ENCODE measurements at places on chromosomes 3 and 15. TPM values are rescaled to one million over a fixed set of nuclear protein-coding genes. Genes with fewer than 3 reads are reported as not detected.

Gene PPM1L
- total RNA-seq, result 18.4 TPM

- no peak for DNase-seq
Measured at GRCh38 chr3:2839876-2840275, 270.3 kb downstream of the IL5RA start.

Gene TLR9
- total RNA-seq, result not detected

DNA sequence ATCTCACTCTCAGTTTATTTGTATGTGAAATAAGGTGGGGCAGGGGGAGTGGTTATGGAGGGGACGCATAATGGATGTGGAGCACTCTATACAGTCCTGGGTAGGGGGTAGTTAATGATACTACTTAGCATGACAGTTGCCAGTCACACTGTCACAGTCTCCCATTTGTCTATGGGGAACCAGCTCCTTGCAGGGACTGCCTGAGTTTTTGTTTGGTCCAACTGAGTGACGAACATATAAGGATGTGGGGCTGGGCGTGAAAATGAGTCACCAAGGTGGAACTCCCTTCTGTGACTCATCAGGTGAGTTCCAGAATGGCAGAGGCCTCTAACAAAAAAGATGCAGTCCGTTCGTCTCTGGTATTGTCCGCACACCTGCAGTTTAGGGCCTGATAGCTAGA, 235.3 kb upstream of the ST8SIA2 start:
- DNase-seq, result no peak

GRCh38 chr3:111691293-111691909, 96.3 kb upstream of the ZBED2 start:
- no peak for DNase-seq

Gene LMOD3
- not detected for total RNA-seq

GRCh38 chr3:67048715-67049074, 50.6 kb downstream of the KBTBD8 start:
- DNase-seq, result no peak

Gene BFSP2
- not detected for total RNA-seq

GRCh38 chr3:45781271-45781670, 15.1 kb downstream of the SLC6A20 start:
- no peak for DNase-seq

Gene ANKRD63
- total RNA-seq, result not detected

Gene EBLN2
- 16.4 TPM for total RNA-seq

Gene HRG
- not detected for total RNA-seq

DNA sequence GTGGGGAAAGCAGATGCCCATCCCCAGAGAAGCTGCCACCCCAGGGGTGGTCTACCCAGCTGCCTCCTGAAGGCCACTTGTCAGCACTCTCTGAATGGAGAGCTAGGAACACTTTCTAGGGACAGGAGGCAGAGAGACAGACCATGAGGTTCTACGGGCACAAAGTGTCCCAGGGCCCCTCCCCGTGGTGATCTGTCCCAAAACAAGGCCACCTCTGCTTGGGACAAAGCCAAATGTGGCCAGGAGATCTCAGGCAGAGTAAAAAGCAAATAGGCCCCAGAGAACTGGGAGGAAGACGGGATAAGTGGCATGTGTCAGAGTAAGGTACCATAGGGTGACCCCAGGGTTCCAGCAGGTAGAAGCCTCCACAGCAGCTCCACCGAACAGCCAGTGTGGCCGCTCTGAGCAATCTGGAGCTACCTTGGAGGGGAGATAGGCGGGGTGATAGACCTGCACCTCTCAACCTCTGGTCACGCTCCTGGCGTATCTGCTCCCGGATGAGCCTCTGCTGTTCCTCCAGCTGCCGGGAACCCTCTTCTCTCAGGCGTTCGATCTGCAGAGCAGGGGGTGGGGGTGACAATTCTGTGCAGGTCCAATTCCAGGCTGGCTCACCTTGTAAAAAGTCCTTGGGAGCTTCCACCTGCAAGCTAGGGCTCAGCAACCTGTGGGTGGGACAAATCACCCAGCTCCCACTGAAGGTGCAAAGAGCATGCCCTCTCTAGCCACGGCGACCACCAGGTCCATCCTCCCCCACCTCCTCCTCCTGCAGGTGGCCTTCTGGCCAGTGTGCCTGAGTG, 6.2 kb downstream of the C15orf62 start:
- DNase-seq, result no peak

Gene FGF7
- 102 TPM for total RNA-seq

Gene FES
- total RNA-seq, result 62.0 TPM

DNA sequence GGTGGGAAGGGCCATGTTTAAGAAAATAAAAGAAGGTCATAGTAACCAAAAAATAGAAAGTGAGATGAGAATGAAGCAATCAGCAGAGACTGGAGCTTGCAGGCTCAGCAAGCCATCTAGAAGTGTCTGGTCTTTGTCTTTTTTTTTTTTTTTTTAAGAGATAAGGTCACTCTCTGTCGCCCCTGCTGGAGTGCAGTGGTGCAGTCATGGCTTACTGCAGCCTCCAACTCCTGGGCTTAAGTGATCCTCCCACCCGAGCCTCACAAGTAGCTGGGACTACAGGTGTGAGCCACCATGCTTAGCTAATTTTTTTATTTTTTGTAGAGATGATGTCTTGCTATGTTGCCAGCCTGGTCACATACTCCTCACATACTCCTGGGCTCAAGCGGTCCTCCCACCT, 36.2 kb downstream of the GXYLT2 start:
- no peak for DNase-seq

Gene GOLGA8K
- 3.5 TPM for total RNA-seq

Gene CCR8
- total RNA-seq, result not detected

GRCh38 chr3:160180581-160181216, 44.5 kb upstream of the C3orf80 start:
- no peak for DNase-seq

GRCh38 chr3:131705558-131706051, 202.8 kb upstream of the MRPL3 start:
- DNase-seq, result no peak

Gene FBXW12
- total RNA-seq, result not detected

Gene ST3GAL6
- total RNA-seq, result 9.4 TPM

DNA sequence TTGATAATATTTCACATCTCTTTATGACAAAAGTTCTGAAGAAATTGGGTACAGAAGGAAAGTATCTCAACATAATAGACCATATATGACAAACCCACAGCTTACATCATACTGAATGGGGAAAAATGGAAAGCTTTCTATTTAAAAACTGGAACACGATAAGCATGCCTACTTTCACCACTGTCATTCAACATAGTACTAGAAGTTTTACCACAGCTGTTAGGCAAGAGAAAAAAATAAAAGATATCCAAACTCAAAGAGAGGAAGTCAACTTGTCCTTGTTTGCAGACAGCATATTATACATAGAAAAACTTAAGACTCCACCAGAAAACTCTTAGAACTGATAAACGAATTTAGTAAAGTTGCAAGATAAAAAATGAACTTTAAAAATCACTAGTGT, 40.3 kb downstream of the COPS2 start:
- DNase-seq, result no peak

GRCh38 chr3:79178471-79179180, 589.2 kb downstream of the ROBO1 start:
- DNase-seq, result no peak

DNA sequence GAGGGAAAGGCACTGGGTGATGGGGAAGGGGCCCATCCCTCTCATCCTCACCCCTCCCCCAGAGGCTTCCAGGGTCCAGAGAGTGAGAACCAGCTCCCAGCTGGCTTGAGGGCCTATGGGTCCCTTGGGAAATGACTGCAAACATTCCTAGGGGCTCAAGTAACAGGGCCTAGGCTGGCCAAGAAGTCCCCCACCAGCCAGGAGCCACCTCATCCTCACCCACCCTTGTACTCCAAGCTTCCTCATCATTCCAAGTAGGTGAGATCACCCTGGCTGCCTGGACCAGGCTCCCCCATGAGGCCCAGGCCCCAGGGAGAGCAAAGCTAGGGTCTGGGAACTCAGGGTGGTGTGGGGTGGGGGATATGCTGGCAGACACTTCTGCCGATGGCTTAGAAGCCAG, 14.8 kb downstream of the LOXL1 start:
- no peak for DNase-seq

DNA sequence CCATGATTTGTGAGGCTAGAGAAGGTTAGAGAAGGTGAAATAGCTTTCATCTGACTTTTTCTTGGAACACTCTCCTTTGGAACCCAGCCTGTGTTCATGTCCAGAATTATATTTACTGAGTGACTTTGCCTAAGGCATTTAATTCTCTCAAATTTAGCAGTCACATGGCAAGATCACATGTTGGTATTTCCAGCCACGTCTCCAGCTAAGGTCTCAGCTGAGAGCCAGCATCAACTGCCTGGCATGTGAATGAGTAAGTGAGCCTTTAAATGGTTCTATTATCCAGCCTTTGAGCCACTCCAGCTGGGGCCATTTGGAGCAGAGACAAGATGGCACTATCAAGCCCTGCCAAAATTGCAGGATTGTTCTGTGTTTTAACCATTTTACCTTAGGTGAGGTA, 130.2 kb upstream of the SGO1 start:
- no peak for DNase-seq

Gene PLSCR5
- total RNA-seq, result not detected

Gene SACM1L
- 43.5 TPM for total RNA-seq
